ENCODE measurements at places on chromosomes 12 and 14.

DNA sequence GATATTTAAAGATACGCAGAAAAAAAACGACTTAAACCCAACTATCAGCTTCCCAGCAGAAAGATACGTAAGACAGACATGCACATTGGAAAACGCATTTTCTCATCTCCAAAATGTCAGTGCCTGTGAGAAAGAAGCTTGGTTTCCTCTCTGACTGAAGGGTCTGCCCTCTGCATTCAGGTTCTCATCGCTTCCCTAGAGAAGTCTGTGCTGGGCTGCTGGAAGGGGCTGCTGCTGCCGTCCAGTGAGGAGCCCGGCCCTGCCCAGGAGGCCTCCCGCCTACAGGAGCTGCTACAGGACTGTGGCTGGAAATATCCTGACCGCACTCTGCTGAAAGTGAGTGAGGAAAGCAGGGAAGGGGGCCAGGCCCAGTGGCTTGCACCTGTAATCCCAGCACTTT lies 4.7 kb upstream of the PFDN5 start:
- no peak for DNase-seq

DNA sequence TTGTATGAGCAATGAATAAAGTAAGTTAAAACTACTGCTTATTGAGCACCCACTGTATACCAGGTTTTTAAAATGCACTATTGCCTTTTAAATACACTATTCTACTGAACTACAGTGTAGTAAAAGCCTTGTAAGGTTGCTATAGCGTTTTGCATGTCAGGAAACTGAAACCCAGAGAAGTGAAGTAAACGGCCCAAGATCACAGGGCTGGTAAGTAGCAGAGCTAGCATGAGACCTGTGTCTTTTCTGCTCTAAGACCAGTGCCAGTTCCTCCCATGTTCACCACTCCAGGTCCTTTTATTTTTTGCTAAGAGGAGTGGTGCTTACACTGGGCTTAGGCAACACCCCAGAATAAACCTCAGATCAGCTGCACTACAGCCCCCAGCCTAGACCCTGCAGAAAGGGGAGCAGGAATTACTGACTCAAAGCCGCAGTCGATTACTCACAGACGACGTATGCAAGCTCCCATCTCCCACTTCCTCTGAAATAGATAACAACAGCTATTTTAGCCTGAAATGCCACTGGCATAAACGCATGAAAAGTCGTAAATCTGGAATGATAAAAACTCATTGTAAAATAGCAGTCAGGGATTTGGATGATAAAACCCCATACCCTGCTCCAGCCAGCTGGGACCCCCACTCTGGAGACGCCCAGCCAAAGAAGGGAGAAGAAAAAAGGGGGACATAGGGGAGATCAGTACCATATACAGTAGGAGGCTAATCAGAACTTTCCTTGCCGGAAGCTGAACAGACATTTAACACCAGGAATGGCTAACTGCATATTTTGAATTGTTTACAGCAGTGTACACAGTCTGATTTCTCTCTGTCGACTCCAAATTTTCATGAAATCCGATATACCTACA lies 108.3 kb downstream of the NUAK1 start:
- DNase-seq = no peak

DNA sequence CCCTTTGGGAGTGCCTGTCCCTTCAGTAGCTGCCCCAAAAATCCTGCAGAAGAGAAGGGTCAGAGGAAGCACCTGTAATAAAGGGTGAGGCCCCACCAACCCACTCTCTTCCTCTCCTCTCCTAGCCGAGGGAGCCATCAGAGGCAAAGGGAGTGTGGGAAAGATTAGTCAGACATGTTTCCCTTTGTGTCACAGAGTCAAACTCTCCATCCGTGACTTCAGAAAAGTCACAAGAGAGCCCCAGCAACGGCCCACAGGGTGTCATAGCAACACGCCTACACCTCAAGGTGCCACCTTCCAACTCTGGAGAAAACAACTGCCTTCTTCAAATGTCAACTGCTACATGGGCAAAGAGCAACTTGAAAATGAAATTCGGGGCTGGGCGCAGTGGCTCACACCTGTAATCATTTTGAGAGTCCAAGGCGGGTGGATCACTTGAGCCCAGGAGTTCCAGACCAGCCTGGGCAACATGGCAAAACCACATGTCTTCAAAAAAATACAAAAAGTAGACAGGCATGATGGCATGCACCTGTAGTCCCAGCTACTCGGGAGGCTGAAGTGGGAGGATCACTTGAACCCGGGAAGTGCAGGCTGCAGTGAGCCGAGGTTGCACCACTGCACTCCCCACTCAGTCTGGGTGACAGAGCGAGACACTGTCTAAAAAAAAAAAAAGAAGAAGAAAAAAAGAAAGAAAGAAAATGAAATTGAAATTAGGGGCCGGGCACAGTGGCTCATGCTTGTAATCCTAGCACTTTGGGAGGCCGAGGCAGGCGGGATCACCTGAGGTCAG lies 17.7 kb upstream of the CD27 start:
- DNase-seq = no peak

DNA sequence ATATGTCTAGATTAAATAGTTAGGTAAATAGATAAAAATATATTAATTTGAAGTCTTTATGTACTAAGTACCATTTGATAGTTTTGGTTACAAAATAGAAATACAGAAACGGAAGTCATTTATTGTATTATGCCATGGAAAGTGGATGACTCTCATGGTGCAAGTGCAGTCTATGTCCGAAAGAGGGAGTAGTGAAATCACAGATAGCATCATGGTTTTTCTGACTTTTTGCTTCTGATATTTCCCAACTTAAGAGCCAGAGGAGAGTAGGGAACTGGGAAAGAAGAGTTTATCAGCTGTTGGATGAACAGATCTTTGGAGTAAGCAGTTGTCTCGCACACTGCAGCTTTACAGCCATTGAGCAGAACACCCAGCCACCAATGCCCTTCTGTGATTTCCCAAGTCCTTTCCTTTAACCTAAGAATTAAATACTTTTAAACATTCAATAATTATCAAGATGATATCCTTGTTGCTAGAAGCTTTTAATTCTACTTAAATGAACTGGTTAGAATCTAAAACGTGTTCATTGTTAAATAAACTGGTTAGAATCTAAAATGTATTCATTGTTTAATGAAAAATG lies 18.4 kb upstream of the SRGAP1 start:
- DNase-seq = no peak

DNA sequence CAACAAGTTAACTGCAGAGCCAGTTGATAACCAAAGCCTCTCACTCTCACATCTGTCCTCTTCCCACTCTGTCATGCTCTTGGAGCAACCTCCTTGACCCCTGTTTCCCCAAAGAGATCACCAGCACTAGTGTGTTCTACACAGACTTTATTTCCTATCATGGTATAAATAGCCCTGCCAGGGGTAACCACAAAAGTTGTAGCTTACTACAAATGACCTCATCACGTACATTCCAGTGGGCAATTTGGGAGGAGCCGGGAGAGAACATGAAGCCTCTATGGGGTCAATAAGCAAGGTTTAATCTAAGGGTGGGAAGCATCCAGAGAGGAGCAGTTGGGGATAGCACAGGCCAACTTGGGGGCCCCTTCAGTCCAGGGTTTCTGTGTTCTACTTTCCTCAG lies 186.5 kb downstream of the KCNA5 start:
- DNase-seq = no peak

GRCh38 chr12:47615711-47616110 lies 90.1 kb downstream of the RPAP3 start:
- no peak for DNase-seq

All from GF-D8 (cell line).